AG04449 (cell line): ENCODE measurements at places on chromosomes 1 and 21.

- no peak for DNase-seq
Observed at GRCh38 chr21:34596561-34597271, 18.2 kb downstream of the RCAN1 start.

- peak; percentile 69 for DNase-seq
Observed at GRCh38 chr1:58883037-58883887, 99.4 kb upstream of the JUN start.

DNA sequence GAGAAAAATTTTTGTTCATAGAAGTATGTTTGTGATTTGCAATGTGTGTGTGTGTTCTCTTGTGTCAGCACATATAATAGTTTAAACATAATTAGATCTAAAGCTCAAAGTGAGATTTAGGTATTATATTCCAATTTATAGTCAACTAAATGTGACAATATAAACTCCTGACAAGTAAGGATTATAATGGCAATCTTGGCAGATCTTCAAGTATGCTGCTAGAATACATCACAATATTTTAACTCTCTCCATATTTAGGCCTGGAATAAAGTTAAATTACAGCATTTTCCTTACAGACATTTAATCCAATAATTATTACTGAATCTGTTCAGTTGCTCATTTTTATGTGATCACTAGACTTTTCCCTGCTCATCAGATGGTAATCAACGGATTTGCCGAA is 65.8 kb downstream of the LYPLAL1 start:
- no peak for DNase-seq

DNA sequence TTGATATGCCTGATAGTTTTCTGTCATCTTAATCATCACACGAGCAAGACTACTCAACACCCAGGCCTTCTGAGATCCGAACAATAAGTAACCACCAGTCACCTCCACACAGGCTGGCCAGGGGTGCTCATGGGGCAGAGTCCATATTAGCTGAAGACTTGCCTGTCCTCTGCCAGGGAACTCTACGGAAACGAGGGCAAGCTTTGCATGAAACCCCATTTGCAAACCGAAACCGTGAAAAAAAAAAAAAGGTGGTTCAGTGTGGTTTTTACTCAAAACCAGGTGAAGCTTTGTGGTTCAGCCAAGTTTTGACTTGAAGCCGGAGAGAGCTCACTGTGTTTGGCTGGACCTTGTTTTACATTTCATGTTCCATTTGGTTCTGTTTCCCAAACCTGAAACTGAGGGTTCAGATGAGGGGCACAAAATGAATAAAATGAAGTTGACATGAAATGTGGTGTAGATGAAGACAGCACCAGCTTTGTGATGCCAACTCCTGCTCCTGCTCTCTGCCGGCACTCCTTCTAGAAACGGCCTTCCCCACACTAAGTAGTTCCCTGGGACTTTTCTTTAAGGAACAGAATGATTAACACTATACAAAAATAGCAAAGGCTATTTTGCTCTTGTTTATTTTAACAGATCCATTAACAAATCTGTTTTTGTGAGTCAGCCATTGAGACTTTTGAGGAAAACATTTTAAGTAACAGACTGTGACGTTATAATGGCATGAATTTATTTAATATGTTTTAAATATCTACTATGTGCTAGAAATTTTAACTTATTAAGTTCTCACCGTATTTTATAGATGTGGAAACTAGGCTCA is 74.7 kb downstream of the RUNX1 start:
- DNase-seq = no peak

DNA sequence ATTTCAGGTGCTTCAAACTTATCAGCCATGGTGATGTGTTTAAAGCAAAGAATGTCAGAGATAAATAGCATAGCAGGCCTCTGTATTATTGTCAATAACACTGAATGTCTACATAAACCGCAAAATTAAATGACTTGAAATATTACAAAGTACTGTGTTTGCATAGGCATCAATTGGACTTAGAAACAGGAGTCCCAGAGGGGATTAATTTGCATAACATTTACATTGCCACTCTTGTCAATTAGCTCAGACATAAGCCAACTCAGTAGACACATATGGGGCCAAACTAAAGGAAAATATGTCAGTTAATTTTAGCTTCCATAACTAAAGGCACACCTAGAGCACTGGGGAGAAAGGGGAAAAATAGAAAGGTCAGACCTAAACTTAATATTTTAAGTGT is 814.5 kb upstream of the NEGR1 start:
- DNase-seq = no peak

DNA sequence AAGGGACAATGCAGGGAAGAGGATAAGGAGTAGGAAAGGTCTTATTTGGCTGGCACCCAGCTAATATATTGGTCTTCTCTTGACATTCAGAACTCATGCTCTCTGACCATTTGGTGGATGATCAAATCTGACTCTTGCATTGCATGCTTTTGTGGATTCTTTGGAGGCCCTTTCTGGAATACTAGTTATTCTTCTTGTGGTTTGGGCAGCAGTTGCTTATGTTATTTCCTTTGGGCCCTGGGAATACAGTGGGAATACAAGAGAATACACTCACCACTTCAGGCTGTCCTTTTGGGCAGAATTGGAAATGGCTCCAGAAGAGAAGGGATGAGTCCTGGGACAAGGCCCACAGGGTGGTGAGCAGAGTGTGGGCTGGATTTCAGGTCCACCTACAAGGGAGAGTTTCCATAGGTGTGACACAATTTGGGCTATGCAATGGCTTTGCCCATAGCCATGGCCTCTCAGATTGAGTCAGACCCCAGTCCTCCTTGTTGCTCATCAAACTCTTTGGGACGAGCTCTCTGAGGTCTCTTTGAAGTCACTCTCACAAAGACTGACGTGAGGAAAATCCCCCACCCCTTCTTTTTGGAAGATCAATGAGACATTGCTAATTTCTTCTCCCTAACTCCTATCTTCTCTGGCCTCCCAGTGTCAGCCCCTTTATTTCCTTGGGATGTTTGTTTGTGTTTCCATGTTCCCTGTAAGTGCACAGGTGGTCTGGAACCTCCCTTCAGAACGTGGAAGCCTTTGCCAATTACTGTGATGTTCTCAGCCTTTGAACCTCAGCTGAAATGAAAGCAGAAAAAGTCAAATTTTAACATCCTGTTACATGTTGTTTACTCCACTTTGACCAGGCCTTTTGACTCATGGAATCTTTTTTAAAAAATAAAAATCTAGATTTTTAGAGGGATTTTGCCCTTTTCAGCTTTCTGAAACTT is 19.4 kb downstream of the HSD11B1 start:
- DNase-seq = no peak
